ENCODE measurements at places on chromosomes 4 and X.

DNA sequence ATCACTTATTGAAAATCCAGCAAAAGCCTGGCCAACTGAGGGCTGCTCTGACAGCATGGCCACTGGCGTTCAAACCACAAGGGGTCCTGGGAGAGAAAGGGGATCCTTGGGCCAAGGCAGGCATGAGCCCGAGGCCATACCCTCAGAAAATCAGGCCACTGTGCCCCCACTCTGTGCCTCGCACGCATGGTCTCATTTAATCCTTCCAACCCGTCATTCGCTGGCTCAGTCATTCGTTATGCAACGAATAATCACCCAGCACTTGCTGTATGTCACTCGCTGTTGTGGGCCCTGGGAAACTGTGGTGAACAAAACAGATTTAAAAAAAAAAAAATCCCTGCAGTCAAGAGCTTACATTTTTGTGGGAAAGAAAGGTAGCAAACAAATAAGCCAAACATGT lies 112.7 kb downstream of the BCOR start:
- no peak for DNase-seq

DNA sequence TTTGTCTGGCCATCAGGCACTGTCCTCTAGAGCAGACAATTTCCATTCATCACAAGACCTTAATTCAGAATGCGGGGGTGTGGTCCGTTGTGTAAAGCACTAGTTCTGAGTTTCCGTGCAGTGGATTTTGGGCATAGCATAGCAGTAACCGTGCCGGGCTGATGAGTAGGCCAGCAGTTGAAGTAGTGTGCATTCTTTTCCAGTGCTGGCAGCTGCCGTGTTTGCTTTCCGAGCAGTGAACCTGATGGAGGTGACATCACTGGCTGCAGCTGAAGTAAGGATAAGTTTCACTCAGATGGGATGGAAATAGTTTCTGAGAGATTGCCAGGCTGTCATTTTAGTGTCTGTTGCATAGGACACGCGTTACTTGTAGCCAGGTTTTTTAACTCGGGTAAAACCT lies 107.0 kb upstream of the STIM2 start:
- DNase-seq = no peak

DNA sequence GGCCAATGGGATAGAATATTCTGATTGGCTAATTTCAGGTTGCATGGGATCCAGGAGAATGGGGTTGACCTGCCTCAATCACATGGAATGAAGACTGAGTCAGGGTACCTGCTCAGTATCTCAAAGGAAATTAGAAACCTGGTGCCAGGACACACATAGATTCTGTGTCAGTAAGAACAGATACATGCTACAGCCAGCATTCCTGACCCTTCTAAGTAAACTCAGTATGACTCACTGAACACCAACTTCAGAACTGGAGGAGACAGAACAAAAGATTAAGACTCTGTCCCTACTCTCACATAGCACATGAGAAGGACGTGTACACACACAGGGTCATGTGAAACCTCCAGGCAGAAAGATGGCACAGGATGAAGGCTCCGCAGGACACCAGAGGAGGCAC lies 54.5 kb downstream of the FAM184B start:
- DNase-seq = no peak

GRCh38 chr4:107380836-107381438 lies 339.1 kb downstream of the PAPSS1 start:
- DNase-seq = no peak

GRCh38 chrX:46967547-46967946 lies 55.3 kb downstream of the JADE3 start:
- DNase-seq = no peak

- DNase-seq = no peak
These were observed 67.5 kb downstream of the SORBS2 start for GRCh38 chr4:185744488-185744862.

DNA sequence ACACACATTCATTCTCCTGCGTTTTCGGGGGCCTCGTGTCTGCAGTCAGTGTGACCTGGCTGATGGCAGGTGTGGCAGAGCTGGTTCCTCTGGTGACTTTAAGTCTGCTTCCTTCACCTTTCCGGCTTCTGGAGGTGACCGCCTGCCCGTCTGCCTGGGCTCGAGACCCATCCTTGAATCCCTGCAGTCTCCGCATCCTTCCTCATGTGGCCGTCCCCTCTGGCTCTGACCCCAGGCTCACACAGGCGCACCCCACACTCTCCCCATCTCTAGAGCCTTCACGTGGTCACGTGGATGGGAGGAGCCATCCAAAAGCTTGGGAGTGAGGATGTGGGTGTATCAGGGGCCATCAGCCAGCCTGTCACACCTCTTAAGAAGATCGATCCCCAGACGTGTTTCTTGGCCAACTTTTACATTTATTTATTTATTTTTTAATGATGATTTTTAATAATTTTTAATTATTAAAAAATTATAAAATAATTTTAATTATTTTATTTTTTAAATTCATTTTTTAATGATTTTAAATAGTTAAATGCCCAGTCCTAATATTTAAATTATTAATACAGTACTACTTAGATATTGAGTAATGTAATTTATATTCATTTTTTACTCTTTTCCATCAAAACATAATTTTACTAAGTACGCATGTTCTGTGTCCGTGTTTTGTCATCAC lies 20.9 kb downstream of the RGS12 start:
- peak; percentile 10 for DNase-seq

- no peak for DNase-seq
These were observed 38.1 kb downstream of the PNPLA4 start for GRCh38 chrX:7889135-7889534.

DNA sequence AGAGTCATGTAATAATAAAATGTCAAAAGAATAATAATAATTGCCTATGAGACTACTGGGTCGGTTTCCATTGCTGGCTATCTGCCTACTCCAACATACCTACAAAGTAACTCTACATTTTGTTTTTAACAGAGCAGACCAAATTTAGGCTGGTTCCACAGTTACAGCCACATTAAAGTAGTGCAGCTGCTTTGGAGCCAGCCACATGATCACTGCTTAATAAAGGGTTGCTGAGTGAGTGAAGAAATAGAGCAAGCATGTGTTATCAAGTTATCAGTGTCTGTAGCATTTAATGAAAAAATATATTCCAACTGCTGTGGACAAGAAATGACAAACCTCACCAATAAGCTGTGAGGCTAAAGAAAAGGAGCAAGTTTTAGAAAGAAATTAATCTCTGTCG lies 782.3 kb downstream of the PCDH18 start:
- no peak for DNase-seq

DNA sequence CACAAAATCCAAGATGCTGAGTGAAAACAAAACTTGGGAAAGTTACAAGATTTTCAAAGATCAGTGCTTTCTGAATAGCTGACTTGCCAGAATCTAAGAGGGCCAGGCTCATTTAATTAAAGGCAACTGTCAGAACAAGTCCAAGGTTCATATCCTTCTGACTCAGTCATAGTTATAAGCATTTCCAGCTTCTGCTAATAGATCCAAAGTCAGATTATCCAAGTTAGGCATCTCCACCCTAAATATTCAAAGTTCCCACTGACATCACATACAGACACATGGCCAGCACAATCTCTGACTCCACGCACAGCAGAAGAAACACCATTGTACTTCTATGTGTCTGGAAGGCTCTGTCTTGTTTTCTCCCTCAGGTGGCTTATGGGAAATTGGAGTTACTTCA lies 41.8 kb downstream of the GASK1B start:
- no peak for DNase-seq

GRCh38 chrX:132539611-132540010 lies 50.8 kb upstream of the MBNL3 start:
- no peak for DNase-seq

DNA sequence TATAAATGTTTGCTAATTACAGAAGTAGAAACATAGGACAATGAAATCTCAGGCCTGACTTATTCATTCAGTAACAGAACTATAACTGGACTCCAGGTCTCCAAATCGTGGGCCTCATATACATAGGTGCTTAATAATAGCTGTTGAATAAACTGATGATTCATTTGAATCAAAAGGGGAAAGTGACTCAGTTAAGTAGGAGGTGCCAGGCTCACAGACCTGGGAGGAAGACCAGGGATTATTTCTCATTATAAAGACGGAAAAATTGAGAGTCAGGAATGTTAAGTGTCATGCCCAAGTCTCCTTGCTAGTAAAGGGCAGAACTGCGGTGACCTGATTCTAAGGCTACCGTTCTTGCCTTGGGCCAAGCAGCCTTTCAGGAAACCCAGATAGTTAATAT lies 131.5 kb downstream of the HS3ST1 start:
- DNase-seq = no peak

GRCh38 chr4:54685810-54686209 lies 28.1 kb downstream of the KIT start:
- DNase-seq = no peak

DNA sequence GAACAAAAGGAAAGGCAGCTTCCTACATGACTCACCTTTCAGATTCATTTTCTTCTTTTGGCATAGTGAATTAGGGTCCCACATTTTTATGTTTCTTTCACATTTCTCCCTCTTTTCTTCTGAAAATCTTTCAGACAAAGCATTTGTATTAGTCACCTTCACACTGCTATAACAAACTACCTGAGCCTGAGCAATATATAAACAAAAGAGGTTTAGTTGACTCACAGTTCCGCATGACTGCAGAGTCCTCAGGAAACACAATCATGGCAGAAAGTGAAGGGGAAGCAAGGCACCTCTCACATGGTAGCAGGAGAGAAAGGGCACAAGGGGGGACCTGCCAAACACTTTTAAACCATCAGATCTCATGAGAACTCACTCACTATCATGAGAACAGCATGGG lies 36.9 kb downstream of the MAGEA9 start:
- no peak for DNase-seq

DNA sequence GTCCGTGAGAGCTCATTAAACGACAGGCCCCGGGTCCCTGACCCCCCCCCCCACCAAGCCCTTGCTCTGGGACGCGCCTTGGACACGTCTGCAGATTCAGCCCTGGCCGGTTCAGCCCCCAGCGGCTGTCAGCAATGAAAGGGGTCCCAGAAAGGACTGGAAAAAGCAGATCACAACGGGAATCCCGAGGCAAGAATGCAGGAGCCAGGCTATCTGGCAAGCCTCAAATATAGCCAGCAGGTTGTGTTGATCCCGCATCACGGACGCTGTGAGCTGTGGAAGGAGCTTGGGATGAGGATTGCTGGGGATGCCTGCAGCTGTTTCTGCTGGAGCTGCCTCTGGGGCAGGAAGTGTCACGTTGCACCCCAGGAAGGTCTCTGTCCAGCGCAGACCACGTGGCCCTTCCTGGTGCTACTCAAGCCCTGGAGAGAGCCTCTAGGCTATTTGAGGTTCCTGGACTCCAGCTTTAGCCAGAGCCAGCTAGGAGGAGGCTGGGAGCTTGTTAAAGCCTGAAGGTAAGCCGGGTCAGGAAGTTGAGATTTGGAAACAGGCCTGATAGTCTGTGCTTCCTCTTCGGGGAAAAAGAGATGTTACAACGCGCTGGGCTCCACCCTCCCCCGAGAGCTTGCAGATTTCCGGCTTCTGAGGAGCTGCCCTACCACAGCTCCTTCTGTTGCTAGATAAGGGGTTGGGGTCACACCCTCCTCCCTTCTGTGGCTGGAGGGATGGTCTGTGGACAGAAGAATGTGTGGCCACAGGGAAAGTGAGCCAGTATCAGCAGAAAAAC lies 19.3 kb upstream of the CSF2RA start:
- DNase-seq = peak; percentile 68

DNA sequence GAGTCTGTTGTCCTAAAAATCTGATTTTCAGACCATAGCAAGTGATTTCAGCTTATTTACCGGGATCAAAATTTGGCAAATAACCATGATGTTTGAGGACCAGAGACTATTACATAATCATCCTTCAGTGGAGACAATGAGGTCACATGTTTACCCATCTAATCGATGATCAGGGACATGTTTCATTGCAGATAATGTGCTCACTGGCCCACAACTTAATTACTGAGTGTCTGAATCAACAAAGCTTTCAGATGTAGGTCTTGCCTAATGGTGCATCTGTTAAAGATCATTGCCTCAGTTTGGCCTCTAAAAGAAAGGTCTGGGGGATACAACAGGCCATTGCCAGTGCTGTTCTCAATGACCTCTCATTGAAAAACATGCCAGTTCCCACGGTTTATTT lies 42.8 kb upstream of the KLHL34 start:
- DNase-seq = no peak

Data from stimulated activated CD8-positive, alpha-beta memory T cell treated with anti-CD3 and anti-CD28 coated beads, Interleukin-4, amount 100 ng/mL, for 48 hours (primary cell).